Keratinocyte (primary cell): ENCODE measurements at places on chromosomes 2 and 18.
A peak's percentile ranks its signal among the peaks of the same experiment; 100 is the strongest.

- DNase-seq = peak; percentile 38
- peaks cover 9% of the 10 kb centered on the region for H3K4me1 ChIP-seq
- peak overlapping the region; percentile 37 for H3K27ac ChIP-seq
- H3K36me3 ChIP-seq = no peaks in the 10 kb centered on the region
Measured at GRCh38 chr2:157032017-157032416, 225.5 kb upstream of the GALNT5 start.

DNA sequence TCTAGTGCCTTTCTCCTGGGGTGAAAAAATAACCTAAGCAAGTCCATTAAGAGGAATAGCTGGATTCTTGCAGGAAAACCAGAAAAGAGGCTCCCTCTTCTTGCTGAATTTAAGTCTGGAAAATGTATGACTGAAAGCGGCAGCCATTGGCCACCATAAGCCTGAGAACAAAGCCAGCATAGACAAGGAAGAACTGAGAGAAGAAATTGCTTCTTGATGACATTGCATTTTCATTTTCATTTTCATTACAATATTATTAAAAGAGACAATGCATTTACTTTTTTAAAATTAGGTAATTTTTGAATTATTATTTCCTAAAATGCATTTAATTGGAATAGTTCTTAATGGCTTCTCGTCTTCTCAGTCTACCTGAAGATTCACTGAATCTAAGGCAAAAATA lies 1157.5 kb upstream of the ZEB2 start:
- no peak overlapping the region for H3K27ac ChIP-seq
- no peaks in the 10 kb centered on the region for H3K36me3 ChIP-seq
- peaks cover 4% of the 10 kb centered on the region for H3K4me1 ChIP-seq

- no peak for DNase-seq
- H3K36me3 ChIP-seq = no peaks in the 10 kb centered on the region
- peaks cover 12% of the 10 kb centered on the region for H3K4me1 ChIP-seq
- no peak overlapping the region for H3K27ac ChIP-seq
- H3K4me3 ChIP-seq = no peak overlapping the region
Measured at GRCh38 chr2:189412330-189412953, 28.8 kb upstream of the WDR75 start.

DNA sequence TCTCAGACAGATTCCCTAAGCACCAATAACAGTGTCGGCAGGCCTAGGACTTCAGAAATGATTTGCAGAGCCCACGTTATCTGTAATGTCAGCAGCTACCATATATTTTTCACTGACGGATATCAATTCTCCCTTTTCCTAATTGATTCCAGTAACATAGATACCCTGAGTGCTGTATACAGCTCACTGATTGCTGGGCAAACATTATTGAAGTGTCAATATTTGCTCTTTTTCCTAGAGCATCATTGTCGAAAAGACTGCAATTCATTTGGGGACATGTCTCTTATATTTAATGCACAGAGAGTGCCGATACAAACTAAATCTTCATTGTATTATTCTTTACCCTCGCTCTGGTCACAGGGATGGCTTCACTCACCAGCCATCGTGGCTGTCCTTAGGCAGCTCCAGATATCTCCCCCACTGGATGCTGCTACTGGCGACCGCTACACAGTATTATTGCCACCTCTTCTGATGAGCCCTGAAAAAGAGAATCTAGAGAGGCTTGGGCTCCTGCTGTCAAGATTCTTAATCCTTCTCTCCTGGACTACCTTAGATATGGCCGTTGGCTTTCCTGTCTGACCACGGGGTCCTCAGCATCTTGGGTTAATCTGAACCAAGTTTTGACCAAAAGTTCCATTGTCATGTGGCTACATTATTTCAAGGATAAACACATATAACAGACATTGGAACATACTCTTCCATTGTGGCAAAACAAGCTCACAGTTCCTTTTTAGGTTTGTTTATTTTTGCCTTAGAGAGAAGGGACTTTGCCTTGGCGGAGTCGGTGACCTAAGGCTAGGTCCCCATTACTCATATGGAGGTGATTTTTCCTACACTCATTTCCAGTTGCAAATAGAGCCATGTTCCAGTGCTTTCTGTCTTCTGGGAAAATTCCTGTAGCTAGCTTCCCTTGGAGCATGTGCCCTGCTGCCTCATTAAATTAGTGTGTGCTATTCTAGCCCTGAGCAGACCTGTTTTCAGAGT lies 105.4 kb downstream of the CPO start:
- no peaks in the 10 kb centered on the region for H3K27me3 ChIP-seq
- no peak overlapping the region for H3K27ac ChIP-seq
- H3K36me3 ChIP-seq = no peaks in the 10 kb centered on the region
- peaks cover 10% of the 10 kb centered on the region for H3K4me1 ChIP-seq
- DNase-seq = no peak

DNA sequence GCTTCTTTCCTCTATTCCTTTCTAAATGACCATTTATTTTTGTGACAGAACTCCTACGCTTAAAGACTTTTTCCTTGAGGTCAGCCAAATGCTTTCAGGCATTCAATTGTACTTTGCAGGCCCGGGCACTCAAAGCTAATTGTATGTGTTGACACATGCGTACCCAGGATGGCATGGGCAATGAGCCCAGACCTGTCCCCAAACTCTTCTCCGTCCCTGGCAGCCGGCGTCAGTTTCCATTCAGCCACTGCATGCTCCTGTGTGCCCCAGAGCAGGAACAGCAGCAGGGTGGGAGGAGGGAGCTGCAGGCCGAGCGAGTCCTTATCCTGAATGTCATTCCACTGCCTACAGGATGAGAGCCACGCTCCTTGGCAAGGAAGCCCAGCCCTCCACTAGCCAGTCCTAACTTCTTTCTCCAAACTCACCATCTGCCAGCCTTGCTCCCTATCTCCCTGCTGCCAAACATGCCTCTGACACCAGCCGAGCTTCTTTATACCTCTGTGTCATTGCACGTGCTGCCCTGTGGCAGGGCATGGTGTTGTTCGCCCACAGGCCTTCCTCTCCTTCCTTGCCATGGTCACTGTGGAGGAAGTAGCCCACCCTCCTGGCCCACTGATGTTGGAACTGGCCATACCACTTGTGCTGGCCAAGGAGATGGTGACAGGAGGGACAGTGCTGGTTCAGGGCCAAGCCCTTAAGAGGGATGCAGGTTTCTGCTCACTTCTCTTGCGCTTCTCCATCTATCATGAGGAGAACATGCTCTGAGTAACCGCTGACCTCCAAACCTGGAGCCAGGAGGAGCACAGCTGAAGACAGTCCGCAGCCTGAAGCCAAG lies 116.9 kb upstream of the FHL2 start:
- no peak for DNase-seq
- H3K27me3 ChIP-seq = no peaks in the 10 kb centered on the region
- H3K4me3 ChIP-seq = no peak overlapping the region
- H3K36me3 ChIP-seq = no peaks in the 10 kb centered on the region
- H3K27ac ChIP-seq = no peak overlapping the region
- peaks cover 6% of the 10 kb centered on the region for H3K4me1 ChIP-seq

- H3K4me1 ChIP-seq = no peaks in the 10 kb centered on the region
- no peak overlapping the region for H3K4me3 ChIP-seq
- no peak for DNase-seq
- H3K27me3 ChIP-seq = no peaks in the 10 kb centered on the region
- no peak overlapping the region for H3K27ac ChIP-seq
Measured at GRCh38 chr18:14086458-14087231, 45.6 kb downstream of the ZNF519 start.

DNA sequence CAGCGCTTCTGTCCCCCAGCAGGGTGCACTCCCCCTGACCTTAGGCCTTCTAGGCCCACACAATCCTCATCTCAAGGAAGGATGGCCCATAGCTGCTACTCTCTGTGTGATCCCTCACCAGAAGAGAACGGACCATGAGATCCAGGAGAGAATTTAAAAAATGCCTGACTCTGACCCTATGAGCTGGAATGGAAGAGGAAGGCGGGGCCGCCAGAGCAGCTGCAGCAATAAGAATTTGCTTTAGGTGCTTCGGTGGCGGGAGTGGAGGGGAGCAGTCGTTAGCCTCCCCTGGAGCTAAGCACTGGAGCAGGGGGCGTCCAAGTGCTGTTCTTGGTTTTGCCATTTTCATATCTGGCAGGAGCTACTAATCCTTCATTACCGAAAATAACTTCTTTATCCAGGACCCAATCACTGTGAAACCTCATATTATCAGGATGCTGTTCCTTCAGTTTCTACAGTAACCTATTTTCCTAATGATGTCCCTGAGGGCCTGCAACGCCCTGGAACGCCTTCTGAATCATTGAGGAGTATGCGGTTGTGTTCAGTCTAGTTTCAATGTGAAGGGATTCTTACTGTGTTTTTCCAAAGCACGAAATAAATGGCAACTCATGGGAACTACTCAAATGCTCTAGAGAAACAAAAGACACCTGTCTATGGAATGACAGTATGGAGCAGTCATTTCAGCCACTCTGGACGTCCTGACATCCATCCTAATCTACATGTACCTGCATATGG lies 105.1 kb upstream of the SIX2 start:
- DNase-seq = no peak
- no peak overlapping the region for H3K27ac ChIP-seq
- peaks cover 8% of the 10 kb centered on the region for H3K27me3 ChIP-seq
- H3K4me3 ChIP-seq = no peak overlapping the region
- H3K4me1 ChIP-seq = peaks cover under 1% of the 10 kb centered on the region

DNA sequence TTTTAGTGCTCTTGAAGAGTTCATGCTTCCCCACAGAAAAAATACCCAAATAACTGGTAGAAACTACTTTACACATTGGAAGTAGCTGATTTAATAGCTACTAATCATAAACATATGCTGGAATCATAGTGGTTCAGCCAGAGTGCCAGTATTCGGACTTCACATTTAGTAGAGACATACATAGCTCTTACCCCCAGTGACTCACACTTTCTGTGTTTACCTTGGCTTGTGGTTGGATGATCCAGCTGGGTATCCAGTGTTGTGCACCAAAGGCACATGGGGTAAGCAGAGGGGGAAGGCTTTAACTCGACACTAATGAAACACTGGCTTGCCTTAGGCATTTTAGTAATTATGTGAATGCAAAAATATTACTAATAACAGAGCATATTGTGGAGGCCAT lies 18.1 kb downstream of the ARHGAP28 start:
- H3K4me3 ChIP-seq = no peak overlapping the region
- no peak overlapping the region for H3K27ac ChIP-seq
- H3K36me3 ChIP-seq = no peaks in the 10 kb centered on the region
- no peaks in the 10 kb centered on the region for H3K4me1 ChIP-seq
- no peaks in the 10 kb centered on the region for H3K27me3 ChIP-seq
- DNase-seq = no peak

DNA sequence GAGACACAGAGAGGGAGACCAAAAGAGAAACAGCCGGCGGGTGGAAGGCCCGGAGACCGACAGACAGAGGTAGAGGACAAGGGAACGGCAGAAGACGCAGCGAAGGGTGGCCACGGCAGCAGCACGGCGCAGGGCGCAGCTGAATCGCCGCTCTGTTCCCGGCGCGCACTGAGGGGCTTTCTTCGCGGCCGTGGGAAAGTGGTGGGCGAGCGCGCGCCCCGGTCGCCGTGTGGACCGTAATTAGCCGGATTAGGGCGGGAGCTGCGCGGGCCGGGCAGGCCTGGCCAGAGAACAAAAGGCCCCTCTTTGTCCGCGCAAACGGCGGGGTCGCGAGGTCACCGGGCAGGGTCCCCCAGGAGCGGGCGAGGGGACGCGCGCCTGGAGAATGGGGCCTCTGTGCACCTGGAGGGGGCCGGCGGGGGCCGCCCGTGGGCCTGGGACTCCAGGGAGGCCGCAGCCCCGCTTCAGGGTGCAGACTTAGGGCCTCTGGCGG lies 158.3 kb downstream of the ZFP36L2 start:
- H3K4me1 ChIP-seq = peaks cover 27% of the 10 kb centered on the region
- no peak overlapping the region for H3K4me3 ChIP-seq
- peak overlapping the region; percentile 13 for H3K27ac ChIP-seq
- H3K36me3 ChIP-seq = no peaks in the 10 kb centered on the region
- no peak for DNase-seq

DNA sequence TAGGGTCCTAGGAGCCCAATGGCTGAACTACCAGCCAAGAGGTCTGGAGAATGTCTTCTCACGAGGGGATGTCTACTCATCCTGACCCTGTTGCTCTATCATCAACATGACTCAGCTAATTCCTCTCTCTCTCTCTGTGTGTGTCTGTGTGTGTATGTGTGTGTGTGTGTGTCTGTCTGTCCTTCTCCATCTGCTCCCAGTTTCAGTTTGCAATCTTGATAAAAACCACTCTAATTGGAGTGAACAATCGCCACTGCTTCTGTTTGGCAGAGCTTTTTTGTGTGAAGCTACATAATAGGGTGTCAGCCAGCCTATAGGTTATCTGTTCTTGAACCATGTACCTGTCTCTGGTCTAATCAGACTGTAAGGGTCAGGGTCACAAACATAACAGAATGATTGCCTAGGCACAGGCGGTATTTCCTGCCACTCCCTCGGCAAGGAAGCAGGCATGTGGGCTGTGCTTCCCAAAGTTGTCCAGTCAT lies 219.8 kb downstream of the SH3BP4 start:
- H3K4me1 ChIP-seq = peaks cover 26% of the 10 kb centered on the region
- H3K27ac ChIP-seq = peak overlapping the region; percentile 45
- H3K4me3 ChIP-seq = no peak overlapping the region
- H3K36me3 ChIP-seq = no peaks in the 10 kb centered on the region

GRCh38 chr18:13581496-13582177 lies 144.7 kb downstream of the FAM210A start:
- no peak overlapping the region for H3K4me3 ChIP-seq
- H3K36me3 ChIP-seq = no peaks in the 10 kb centered on the region
- no peak overlapping the region for H3K27ac ChIP-seq
- no peaks in the 10 kb centered on the region for H3K4me1 ChIP-seq

DNA sequence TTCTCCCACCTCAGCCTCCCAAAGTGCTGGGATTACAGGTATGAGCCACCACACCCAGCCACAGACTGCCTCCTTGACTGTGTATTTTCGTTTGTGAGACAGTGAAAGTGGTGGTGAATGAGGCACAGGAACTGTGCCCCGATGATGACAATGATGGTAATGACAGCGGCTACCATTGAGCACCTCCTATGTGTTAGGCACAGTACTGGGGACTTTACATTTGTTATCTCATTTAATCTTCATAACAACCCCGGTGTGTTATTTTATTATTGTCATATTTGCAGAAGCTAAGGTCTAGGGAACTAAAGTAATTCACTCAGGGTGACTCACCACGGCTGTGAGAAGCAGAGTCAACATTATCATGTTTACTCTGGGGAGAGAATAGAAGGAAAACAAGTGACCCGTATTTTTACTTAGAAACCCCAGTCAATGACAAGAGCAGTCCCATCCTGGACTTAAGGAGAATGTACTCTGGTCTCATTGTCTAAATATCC lies 77.6 kb upstream of the ALPP start:
- H3K36me3 ChIP-seq = peaks cover 8% of the 10 kb centered on the region
- peaks cover 6% of the 10 kb centered on the region for H3K4me1 ChIP-seq
- H3K27me3 ChIP-seq = no peaks in the 10 kb centered on the region

GRCh38 chr18:21242780-21243401 lies 859 bp downstream of the GREB1L start:
- no peak overlapping the region for H3K27ac ChIP-seq
- H3K4me1 ChIP-seq = peaks cover 4% of the 10 kb centered on the region
- peaks cover 26% of the 10 kb centered on the region for H3K27me3 ChIP-seq
- peak overlapping the region; percentile 75 for H3K4me3 ChIP-seq
- no peaks in the 10 kb centered on the region for H3K36me3 ChIP-seq

DNA sequence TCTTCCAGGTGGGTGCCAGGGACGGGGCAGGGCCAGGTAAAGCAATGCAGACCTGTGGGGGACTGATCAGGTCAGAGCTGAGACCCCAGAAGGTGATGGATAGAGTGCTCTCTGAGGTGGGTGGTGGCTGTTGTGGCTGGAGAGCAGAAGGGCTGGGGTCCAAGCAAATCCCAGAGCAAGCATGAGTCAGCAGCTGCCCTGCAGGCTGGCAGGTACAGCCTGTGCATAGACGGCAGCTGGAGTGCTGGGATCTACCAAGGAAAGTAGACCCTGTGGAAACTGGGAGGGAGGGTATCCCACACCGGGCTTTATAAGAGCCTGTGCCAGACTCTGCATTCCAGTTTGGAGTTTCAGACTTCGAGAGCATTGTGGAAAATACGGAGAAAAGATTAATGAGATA lies 663 bp downstream of the TRIM54 start:
- no peaks in the 10 kb centered on the region for H3K4me1 ChIP-seq
- H3K27ac ChIP-seq = no peak overlapping the region
- no peak for DNase-seq
- no peak overlapping the region for H3K4me3 ChIP-seq
- H3K27me3 ChIP-seq = peaks cover 23% of the 10 kb centered on the region
